ENCODE measurements at places on chromosomes 4 and X.

DNA sequence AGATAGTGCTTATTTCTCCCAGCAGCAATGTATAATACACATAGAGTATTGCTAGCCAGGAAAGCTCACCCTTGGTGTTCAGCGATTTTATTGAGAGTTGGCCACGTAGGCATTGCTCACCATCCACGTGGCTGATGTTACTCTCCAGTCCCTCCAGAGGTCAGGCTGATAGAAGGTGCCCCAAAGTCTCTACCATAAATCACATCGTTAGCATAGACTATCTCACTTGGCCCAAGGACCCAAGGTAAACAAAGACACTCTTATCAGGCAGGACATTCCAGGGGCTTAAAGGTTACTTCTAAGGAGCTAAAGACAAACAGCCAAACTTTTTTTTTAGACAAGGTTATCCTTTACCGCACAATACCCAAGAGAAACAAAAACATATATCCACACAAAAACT, 30.3 kb upstream of the RGN start:
- DNase-seq: no peak

DNA sequence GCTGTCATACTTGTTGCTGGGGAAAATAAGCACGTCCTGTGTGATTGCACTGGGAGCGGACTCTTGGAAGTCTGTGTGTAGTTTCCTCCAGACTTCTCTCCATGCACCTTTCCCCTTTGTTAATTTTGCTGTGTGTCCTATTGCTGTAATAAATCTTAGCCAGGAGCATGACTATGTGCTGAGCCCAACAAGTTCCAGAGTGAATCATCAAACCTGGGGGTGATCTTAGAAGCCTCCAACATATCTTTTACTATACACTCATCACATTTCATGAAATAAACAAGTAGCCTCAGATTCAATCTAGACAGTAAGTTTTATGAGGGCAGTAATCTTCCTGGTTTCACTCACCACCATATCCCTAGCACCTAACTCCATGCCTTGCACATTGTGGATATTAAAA, 43.3 kb upstream of the FGF13 start:
- DNase-seq: no peak

GRCh38 chr4:22869235-22869634, 176.5 kb downstream of the GBA3 start:
- DNase-seq: no peak

DNA sequence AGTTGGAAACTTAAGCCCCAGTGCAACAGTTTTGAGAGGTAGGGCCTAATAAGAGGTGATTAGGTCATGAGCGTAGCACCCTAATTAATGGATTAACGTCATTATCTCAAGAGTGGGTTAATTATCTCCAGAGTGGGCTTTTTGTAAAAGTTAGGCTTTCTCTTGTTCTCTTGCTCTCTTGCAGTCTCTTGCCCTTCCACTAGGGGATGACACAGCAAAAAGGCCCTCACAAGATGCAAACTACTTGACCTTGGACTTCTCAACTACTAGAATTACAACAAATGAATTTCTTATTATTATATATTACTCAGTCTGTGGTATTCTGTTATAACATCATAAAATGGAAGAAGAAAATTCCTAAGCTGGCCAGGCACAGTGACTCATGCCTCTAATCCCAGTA, 22.1 kb upstream of the NDST3 start:
- no peak for DNase-seq

GRCh38 chr4:60726779-60727178, 473.3 kb upstream of the ADGRL3 start:
- DNase-seq: no peak

All from type B pancreatic cell (in vitro differentiated cells).